ENCODE measurements at places on chromosomes 6 and 20.

GRCh38 chr6:144482142-144482541 lies 197.0 kb downstream of the UTRN start:
- DNase-seq, result peak; percentile 86

DNA sequence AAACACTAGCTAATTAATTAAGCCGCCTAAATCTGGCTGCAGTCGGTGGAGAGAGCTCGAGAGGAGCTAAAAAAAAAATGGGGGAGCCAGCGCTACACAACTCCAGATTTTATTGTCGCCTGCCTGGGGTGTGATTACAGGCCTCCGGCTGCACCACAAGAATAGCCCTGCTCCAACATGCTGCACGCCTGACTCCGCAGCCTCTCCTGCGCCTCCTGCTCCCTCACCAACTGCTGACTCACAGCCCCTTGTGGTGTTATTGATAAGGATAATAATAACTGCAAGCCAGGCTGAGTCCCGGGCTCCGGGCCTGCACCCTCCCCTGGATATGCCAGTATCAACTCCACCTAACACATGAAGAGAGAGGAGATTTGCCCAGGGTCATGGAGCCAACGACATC lies 16.8 kb downstream of the SIRPA start:
- no peak for DNase-seq

GRCh38 chr6:61809004-61809595 lies 476.9 kb downstream of the KHDRBS2 start:
- peak; percentile 10 for DNase-seq

GRCh38 chr6:54559136-54559535 lies 250.9 kb downstream of the TINAG start:
- no peak for DNase-seq

GRCh38 chr6:143449714-143450452 lies 612 bp downstream of the ADAT2 start:
- peak; percentile 60 for DNase-seq

- DNase-seq, result no peak
Measured at GRCh38 chr6:125865015-125865414, 74.3 kb downstream of the NCOA7 start.

DNA sequence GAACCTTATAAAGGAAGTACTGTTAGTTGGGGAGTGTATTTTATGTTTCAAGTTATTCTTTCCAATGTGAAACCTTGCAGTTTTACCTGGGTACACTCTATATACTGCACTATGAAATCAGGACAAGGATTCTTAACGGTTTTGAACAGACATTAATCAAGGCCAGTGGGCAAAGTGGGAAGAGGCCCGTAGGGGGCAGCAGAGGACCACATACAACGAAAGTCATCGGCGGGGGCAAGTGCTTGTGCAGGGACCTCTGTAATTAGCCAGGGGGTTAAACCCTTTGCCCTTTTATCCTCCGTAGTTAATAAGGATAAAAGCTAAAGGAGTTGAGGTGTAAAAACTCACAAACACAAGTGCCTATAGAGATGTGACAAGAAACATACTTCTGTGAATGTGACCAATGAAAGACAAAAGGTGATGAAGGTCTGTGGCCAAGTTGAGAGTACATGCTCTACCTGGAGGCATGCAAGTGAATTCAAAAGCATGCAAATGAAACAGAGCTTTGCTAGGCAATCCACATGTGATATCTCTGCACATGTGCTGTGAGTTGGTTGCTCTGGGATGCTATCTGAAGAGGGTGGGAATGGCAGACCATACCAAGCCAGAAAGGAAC lies 392.7 kb upstream of the MAN1A1 start:
- peak; percentile 63 for DNase-seq

- DNase-seq, result no peak
Measured at GRCh38 chr20:15069355-15069754, 731.9 kb upstream of the FLRT3 start.

DNA sequence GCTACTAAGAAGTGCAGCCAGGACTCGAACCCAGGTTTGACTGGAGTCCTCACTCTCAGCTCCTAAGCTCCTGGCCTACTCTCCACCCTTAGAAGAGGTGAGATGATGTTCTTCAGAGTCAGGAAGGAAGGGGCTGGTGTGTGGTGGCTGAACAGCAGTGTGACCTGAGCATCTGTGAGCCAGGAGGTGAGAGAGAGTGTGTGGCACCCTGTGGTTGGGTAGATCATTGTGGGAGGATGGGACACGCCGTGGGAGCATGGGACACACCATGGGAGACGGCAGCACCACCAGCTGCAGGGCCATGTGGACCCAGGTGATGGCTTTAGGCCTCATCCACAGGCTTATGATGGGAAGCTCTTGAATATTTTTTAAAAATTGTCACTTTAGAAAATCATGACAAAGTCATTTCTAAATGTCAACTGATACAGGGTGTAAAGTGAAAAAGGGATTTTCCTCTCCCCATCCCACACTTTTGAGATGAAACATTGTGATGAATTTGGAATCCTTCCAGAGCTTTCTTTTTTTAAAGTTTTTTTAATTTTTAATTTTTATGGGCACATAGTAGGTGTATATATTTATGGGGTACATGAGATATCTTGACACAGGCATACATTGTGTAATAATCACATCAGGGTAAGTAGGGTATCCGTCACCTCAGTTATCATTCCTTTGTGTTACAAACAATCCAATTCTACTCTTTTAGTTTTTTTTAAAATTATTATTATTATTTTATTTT lies 31.6 kb downstream of the SRC start:
- no peak for DNase-seq

GRCh38 chr6:16521528-16521927 lies 239.7 kb downstream of the ATXN1 start:
- no peak for DNase-seq

DNA sequence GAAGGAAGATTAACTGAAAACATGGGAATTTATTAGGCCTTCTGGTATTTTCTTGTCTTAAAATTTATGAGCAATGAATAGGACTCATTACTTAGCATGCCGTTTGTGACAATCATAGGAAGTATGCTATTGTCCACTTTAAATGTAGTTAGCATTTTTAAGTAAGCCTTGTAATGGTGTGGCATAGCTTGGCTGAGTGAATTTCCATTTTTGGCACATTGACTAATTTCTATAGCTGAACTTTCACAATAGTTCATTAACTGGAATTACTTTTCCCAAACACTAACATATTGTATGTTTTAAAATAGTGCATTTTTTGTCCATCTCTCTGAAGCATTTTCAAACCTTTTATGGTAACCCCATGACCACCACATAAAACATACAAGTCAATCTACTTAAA lies 15.7 kb downstream of the RSPO3 start:
- DNase-seq, result no peak

GRCh38 chr20:23725102-23725501 lies 25.6 kb downstream of the CST1 start:
- no peak for DNase-seq

DNA sequence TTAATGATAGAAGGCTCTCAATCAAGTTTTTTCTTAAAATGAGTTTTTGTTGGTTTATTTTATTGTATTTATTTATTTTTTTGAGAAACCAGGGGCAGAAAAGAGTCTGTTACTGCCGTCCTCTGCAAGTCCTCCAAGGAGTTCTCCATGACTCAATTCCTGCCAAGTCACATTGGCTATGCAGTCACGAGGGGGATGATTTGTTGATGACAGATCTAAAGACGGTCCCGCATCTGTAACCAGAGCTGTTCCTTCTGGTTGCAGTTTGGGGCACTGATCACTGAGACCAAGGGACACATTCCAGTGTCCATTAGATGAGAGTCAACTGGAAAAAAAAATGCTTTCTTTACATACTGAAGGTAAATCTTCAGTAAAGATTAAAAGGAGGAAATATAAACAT lies 13.9 kb upstream of the TSHZ2 start:
- peak; percentile 59 for DNase-seq

- DNase-seq, result no peak
Measured at GRCh38 chr6:157203312-157203744, 120.0 kb downstream of the TMEM242 start.

DNA sequence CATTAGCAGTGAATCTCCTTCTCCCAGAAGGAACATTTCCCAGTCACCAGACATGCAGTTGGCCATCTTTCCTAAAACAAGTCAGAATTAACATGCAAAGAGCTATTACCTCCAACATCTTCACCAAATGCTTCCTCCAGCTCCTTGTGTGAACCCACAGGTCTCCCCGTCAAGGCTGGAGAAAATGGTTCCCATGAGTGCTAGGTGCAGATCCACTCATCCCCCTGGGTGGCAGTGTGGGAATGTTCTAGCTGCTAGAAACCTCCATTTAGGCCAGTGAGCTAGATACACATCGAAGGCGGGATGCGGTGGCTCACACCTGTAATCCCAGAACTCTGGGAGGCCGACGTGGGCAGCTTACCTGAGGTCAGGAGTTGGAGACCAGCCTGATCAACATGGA lies 603.9 kb upstream of the SLC35B3 start:
- no peak for DNase-seq

- DNase-seq, result no peak
Measured at GRCh38 chr20:35627121-35627520, 11.5 kb downstream of the SPAG4 start.

DNA sequence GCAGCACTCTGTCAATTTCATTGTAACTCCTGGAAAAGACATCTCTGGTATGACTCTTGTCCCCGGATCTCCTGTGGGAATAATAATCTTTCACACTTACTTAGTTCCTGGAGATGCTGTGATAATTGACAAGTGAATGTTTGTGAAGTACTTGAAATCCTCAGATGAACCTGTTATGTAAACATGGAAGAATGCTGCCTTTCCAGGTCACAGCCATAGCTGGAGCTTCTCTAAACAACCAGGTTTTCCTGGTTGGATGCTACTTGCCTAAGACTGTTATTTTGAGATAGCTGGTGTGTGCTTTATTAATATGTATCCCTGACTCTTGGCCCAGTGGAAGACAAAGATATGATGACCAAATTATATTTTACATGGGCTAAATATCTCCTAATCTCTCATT lies 228.6 kb downstream of the KCNQ5 start:
- no peak for DNase-seq

DNA sequence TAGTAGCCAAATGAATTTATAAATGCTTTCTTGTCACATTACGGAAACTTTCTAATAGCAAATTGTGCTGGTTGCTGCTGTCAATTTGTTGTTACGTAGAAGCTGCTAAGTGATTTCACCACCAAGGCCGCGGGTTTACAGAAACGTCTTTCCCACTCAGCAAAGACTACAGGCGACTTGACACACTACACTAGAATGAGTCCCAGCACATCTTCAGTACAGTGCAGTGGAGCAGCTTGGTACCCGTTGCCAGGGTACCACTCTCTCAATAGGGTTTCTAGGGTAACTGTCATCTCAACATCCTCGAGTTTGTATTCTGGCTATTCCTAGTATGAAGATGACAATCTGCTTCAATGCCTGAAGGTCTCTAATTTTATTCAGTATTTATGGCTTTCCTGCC lies 22.7 kb upstream of the ZDHHC14 start:
- no peak for DNase-seq

GRCh38 chr6:111738156-111738555 lies 132.5 kb upstream of the TRAF3IP2 start:
- no peak for DNase-seq

- no peak for DNase-seq
Measured at GRCh38 chr20:8421981-8422380, 289.9 kb downstream of the PLCB1 start.

GRCh38 chr6:1609041-1609647 lies 571 bp upstream of the FOXC1 start:
- no peak for DNase-seq

GRCh38 chr6:215335-216034 lies 76.8 kb upstream of the DUSP22 start:
- DNase-seq, result peak; percentile 38

GRCh38 chr6:65707126-65707826 lies at the start of gene EYS:
Gene EYS, minus strand, starts transcription at chr6:65707226. Its CDS starts 211,816 bp downstream, at chr6:65495410.
- no peak for DNase-seq

- no peak for DNase-seq
Measured at GRCh38 chr20:4833074-4833728, 111.5 kb downstream of the PRND start.

- no peak for DNase-seq
Measured at GRCh38 chr6:31094389-31094881, 17.9 kb downstream of the C6orf15 start.

GRCh38 chr6:35508027-35508426 lies 4.7 kb downstream of the TULP1 start:
- no peak for DNase-seq

DNA sequence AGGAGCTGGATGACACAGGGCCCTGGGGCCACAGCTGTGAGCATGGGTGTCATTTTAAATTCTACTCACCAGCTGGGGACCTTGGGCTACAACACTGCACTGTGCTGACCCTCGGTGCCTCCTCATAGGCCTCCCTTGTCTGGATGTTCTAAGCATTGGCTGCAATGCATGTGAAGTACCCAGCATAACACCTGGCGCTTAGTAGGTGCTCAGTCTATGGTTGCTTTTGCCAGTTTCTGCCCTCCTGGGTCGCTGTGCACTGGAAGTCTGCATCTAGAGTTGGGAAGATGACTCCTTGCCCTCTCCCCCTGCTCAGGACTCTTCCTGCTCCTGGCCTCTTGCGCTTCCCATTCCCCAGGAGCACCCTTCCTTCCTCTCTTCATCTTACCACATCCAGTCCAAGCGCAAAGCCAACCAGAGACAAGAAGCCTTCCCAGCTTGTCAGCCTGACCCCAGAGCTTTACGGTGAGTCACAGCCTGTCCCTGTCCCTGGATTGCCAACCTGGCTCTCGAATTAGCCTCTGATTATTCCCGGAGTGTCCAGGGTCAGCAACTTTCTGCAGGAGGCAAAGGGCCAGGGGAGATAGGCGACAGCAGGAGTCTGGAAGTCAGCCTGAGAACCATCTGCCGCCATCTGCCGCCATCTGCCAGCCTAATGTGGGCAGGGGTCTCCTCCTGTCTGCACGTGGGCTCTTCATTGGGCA lies 8.8 kb downstream of the SLC13A3 start:
- DNase-seq, result no peak

GRCh38 chr6:13760307-13761304 lies 49.0 kb upstream of the RANBP9 start:
- DNase-seq, result peak; percentile 92
